Activated T-helper 2 cell treated with anti-CD3 and anti-CD28 coated beads, Interferon-gamma antibody, Interleukin-2, Interleukin-4, amounts not matched to agents 10 μg/mL and 5 μg/mL and 100 μg/mL, durations not matched to agents 14 hours and 24 hours and 36 hours (primary cell): ENCODE measurements at places on chromosomes 16 and 17. TPM values are rescaled to one million over a fixed set of nuclear protein-coding genes. Genes with fewer than 3 reads are reported as not detected.

DNA sequence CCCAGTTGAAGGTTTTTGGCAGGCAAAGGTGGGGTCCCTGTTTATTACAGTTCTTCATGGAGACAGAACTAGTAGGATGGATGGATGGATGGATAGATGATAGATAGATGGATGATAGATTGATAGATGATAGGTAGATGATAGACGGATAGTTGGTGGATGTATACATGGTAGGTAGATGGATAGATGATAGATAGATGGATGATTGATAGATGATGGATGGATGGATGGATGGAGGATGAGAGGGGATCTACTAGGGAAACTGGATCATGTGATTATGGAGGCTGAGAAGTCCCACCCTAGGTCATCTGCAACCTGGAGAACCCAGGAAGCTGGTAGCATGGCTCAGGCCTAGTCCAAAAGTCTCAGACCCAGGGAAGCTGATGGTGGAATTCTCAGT, 88.6 kb downstream of the ABCC1 start:
- H3K4me3 ChIP-seq, result no peak overlapping the region
- DNase-seq, result no peak
- H3K27me3 ChIP-seq, result no peaks in the 10 kb centered on the region
- H3K4me1 ChIP-seq, result peaks cover 20% of the 10 kb centered on the region
- peaks cover 68% of the 10 kb centered on the region for H3K36me3 ChIP-seq

GRCh38 chr17:73340093-73340596, 28.3 kb upstream of the CDC42EP4 start:
- no peaks in the 10 kb centered on the region for H3K27me3 ChIP-seq
- no peak overlapping the region for H3K27ac ChIP-seq
- H3K36me3 ChIP-seq, result no peaks in the 10 kb centered on the region
- no peak overlapping the region for H3K4me3 ChIP-seq

DNA sequence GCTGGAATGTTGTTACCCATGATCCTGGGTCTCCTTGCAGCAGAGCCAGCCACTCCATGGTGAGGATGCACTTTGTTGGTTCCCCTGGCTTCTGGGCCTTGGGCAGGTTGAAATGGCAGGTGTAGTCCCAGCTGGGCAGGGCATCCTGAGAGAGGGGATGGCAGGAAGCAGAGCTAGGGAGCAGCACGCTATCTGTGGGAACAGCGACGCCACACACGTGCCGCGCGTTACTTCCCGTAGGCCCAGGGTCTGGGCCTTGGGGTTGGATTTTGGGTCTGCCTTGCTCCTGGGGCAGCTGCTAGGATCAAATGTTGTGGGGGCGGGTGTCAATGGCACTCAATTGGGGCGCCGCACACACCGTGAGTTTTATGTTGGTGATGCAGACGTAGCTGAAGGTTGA, 368.0 kb downstream of the CPPED1 start:
- H3K36me3 ChIP-seq, result no peaks in the 10 kb centered on the region
- no peak overlapping the region for H3K27ac ChIP-seq
- H3K4me1 ChIP-seq, result peaks cover 1% of the 10 kb centered on the region
- no peak overlapping the region for H3K4me3 ChIP-seq

The NT5M gene
- 8.1 and 9.5 TPM in 2 replicates for total RNA-seq

The SRCIN1 gene
- 0.14 and 0.16 TPM in 2 replicates for total RNA-seq

The KRT24 gene
- not detected in 2 replicates for total RNA-seq

The SNF8 gene
- 145 and 152 TPM in 2 replicates for total RNA-seq

The RNU2-1 gene
- 5,483 and 5,636 TPM in 2 replicates for total RNA-seq
